ENCODE measurements at places on chromosomes 13 and 19.

- no peak for DNase-seq
Measured at GRCh38 chr13:60170414-60170813, 6.7 kb upstream of the DIAPH3 start.

DNA sequence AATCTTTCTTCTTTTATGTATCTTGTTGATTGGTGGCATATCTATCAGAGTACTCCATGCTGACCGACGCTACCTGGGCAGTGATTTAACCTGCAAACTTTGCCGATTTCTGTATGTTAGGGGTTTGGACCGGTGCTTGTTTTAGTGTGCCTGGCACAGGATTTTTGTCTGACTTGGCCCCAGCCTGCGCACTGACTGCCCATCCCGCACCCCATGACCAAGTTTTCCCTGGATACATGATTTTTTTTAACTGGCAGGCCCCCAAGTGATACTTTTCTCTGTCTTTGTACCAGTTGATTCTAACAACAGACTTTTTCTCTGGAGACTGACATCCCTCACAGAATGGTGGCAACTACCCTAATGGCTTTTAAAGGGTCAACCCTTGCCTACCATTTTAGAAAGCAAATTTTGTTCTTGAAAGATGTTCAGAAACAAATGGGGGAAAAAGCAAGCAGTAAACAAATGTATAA is 69.0 kb upstream of the C1QTNF9B start:
- no peak for DNase-seq

GRCh38 chr13:97726664-97727280 is 226.7 kb upstream of the IPO5 start:
- no peak for DNase-seq

DNA sequence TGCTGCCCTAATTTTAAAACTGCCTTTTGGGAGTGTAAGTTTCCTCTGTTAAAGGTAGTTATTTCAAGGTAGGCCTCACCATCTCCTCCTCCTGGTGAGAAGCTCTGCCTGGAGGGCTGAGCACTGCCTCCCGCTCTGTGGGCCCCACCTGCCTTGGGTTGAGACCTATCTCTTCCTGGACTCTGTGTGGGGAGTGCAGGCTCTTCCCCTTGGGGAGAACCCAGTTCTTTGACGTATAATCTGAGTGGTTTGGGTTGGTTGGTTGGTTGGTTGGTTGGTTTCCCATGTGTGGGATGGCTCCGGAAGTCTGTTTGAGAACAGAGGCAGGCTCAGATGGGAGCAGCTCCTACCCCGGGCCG is 39.1 kb downstream of the ACTN4 start:
- no peak for DNase-seq

GRCh38 chr13:91203430-91203829 is 144.1 kb upstream of the MIR17HG start:
- DNase-seq = no peak

DNA sequence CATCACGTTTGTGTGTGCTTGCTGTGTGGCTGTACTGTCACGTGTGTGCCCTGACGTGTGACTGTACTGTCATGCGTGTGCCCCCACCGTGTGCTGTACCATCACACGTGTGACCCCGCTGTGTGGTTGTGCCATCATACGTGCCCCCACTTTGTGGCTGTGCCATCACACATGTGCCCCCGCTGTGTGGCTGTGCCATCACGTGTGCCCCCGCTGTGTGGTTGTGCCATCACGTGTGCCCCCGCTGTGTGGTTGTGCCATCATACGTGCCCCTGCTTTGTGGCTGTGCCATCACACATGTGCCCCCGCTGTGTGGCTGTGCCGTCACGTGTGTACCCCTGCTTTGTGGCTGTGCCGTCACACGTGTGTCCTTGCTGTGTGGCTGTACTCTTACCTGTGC is 25.7 kb downstream of the TFDP1 start:
- DNase-seq = no peak
